NCI-H2227 treated with DMSO at 0.1 percent for 48 hours (cell line): ENCODE measurements at places on chromosomes 4 and X.
A peak's percentile ranks its signal among the peaks of the same experiment; 100 is the strongest.

GRCh38 chr4:153787061-153787560, 1.8 kb downstream of the SFRP2 start:
- no peak for DNase-seq

DNA sequence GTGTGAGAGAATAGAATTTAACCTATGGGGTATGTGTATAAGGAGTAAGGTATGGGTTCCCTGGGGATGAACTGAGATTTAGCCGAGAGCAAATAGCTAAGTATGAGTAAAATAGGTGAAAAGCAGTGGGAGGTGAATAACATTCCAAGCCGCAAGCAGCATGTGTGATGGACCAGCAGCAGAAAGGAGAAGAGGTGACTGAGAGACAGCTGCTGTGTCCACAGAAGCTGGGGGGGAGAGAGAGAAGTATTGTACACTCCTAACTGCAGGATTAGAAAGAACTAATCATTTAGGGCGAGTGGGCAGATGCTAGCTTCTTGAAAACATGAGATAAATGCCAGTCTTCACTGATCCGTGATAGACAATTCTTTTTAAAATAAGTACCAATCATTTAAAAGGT, 296.0 kb downstream of the KLHL4 start:
- no peak for DNase-seq

- no peak for DNase-seq
These were observed 612.6 kb downstream of the STPG2 start for GRCh38 chr4:97530676-97531075.

GRCh38 chrX:43676971-43677572, 21.0 kb downstream of the MAOA start:
- peak; percentile 11 for DNase-seq

GRCh38 chrX:138777230-138777629, 65.7 kb upstream of the FGF13 start:
- DNase-seq, result no peak

DNA sequence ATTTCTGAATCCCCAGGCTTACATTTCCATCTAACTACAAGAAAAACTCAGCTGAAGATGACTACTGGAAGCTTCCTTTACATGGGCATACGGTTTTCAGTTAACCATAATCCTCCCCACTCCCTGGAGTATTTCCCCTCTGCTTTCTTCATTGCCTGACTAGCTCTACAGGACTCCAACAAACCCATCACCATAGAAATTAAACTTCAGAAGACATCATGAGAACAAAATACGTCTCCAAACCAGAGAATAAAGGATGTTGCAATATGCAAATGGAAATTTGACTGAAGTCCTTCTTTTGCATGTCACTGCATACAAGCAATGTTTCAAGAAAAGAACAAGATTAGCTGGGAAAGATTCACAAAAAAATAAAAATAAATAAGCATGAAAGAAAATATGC, 170.2 kb upstream of the PCDH18 start:
- no peak for DNase-seq

DNA sequence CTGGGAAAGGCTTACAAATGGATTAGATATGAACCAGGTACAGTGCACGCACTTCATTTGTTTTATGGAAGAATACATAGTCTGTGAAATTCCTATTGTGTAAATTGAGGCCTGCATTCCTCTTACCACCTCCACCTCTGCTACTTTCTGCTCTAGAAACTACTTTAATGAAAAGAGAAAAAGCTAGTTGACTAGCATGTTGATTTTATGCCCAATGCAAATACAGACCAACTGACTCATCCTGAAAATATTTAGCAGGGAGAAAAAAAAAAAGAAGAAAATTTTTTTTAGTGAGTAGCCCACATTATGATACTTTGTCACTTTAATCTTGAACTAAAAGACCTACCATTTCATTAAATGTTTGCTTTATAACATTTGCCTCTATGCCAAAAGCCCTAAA, 41.2 kb downstream of the DCLK2 start:
- DNase-seq, result no peak

DNA sequence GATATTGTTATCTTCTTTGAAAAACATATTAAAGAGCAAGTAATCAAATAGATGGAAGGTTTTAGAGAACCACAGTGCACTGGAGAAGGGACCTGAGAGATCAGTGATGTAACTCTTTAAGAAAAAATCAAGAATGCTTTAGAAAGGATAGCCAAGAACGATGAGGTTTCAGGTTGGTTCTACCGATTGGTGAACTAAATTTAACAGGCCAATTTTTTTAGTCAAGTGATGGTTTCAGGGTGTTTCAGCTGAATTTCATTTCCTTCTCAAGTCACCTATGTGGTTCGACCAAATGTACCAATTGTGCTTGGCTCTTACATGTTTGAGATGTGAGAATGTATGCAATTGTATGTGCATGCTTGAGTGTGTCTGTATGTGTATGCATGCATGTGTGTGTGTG, 26.5 kb downstream of the HS3ST1 start:
- no peak for DNase-seq

- no peak for DNase-seq
These were observed 156.3 kb downstream of the CBR4 start for GRCh38 chr4:168853770-168854169.

- no peak for DNase-seq
These were observed 457.5 kb downstream of the FGF13 start for GRCh38 chrX:138254001-138254400.

GRCh38 chr4:150302553-150302952, 224.3 kb downstream of the DCLK2 start:
- DNase-seq, result no peak

DNA sequence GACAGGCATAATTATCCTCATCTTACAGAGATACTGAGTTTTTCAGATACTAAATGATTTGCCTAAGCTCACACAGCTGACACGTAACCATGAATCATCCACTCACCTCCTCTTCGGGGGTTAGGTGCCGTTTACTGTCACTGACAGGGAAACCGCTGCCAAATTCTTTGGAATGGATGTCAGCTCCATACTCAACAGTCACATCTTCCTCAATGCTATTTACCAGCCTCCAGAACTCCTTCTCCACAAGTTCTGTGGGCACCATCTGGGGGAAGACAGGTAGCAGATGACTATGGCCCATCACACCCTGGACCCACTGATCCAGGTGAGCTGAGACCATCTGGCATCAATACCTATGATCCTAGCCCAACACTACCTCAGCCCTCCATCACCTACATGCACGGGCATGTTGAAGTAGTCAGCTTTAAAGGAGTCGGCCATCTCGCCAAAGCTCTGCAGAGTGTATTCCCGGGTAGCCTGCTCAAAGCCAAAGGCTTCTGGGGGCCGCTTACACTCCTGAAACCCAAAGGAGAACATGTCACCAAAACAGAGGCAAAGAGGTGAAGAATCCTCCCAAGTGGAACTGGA, 13.5 kb downstream of the KDM5C start:
- DNase-seq, result no peak

DNA sequence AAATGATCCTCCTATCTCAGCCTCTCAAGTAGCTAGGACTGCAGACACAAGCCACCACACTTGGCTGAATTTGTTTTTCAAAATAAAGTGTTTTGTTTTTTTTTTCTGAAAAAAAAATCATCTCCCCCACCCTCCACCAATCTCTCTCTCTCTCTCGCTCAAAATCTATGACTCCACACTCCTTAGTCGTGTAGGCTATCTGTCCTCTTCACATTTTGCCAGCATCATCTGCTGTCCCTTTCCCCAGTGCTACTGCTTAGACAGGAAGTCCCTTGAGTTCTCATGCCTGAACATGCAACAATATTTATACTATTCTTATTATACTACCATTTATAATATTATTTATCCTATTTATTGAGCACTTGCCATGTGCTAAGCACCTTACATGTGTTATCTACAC, 80.7 kb upstream of the TMEM164 start:
- no peak for DNase-seq

GRCh38 chrX:132732236-132732635, 226.2 kb downstream of the HS6ST2 start:
- DNase-seq, result no peak

DNA sequence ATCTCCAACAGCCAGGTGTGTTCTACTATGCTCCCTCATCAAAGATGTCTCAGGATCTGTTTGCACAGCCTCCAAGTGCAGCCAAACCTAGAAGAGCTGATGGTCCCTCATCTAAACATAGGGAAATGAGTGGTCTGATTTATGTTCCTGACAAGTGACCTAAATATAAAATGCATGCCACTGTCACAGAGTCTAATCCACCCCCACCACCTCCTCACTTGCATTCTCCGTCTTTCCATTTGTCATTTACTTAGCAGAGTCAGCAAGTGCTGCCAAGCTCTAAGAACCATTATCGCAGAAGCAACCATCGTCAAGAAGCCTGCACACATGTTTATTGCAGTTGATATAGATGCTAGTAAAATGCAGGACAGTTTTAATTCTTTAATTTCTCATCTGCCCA, 33.1 kb upstream of the VCX3A start:
- DNase-seq, result no peak

DNA sequence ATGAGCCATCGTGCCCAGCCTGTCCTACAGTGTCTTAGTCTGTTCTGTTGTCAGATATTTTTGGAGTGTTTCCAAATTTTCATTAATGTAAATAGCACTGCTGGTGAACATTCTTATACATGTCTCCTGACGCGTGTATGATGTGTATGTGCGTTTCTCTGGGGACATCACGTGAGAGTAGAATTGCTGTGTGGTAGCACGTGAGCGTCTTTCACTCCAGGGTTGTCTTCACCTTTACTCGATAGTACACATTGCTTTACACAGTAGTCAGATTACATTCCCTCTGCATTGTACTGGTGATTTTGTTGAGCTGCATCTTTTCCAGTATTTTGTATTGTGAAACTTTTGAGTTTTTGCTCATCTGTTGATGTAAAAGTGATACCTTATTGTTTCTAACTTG, 60.0 kb downstream of the ARHGAP10 start:
- DNase-seq, result no peak

DNA sequence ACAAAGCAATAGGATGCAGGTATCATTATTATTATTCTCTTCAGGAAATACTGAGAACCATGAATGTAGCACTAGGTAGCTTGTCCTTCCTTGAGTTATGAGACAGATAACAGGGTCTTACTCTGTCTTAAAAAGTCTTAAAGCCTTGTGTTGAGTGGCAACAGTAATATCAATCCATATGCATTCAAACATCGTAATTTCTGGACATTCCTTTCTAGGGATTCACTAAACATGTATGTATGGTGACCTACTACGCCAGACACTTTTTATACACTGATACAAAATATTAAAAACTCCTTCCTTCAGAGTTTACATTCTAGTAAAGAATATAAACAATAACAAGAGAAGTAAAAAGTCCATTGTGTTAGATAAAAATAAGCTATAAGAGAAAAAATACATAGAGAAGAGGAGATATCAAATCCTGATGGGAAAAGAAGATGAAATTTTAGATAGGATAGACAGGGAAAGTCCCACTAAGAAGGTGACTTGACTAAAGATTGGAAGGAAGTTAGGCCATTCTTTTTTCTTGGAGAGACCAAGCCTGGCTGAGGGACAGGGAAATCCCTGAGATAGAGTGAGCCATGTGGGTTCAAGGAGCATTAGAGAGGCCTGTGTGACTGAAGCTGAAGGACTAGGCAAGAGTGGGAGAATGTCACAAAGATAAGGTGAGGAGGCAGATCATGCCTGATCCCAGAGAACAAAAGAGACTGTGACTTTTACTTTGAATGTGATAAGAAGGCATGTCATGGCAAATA, 5.0 kb upstream of the DDX60L start:
- DNase-seq, result no peak

GRCh38 chrX:42025861-42026260, 102.5 kb upstream of the CASK start:
- no peak for DNase-seq

- DNase-seq, result no peak
These were observed 11.4 kb upstream of the SORCS2 start for GRCh38 chr4:7180938-7181337.

- DNase-seq, result no peak
These were observed 167.5 kb upstream of the DGKK start for GRCh38 chrX:50638123-50638522.

GRCh38 chr4:123621072-123621705, 224.6 kb downstream of the SPRY1 start:
- no peak for DNase-seq

- no peak for DNase-seq
These were observed 307.7 kb upstream of the ARSJ start for GRCh38 chr4:114287079-114287696.

- DNase-seq, result peak; percentile 55
These were observed at the start of gene GRSF1 for GRCh38 chr4:70839589-70840093. Gene GRSF1, minus strand, starts transcription at chr4:70839890. Its CDS starts 63 bp downstream, at chr4:70839827.

DNA sequence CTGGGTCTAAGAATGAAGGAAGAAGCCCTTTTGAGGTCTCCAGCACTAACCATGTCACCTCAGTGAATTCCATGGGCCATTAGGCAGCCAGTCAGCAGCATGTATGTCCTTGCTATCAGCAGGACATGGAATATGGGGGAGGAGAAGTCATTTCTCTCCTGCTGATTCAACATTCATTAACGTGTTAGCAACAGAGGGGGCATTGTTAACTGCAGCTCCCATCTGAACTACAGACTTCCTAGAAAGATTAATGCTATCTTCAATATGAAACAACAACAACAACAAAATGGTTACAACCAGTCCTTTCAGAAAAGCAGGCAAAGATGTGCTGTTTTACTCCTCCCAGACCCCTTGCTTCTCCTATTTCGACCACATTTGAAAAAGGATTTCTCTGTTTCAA, 120.4 kb upstream of the SLC34A2 start:
- peak; percentile 33 for DNase-seq

- no peak for DNase-seq
These were observed 115.5 kb upstream of the TMEM150C start for GRCh38 chr4:82677327-82677726.
